Stimulated activated CD4-positive, alpha-beta T cell treated with anti-CD3 and anti-CD28 coated beads, Interleukin-15, amount 100 ng/mL, for 24 hours (primary cell): ENCODE measurements at places on chromosomes 5 and 9.

DNA sequence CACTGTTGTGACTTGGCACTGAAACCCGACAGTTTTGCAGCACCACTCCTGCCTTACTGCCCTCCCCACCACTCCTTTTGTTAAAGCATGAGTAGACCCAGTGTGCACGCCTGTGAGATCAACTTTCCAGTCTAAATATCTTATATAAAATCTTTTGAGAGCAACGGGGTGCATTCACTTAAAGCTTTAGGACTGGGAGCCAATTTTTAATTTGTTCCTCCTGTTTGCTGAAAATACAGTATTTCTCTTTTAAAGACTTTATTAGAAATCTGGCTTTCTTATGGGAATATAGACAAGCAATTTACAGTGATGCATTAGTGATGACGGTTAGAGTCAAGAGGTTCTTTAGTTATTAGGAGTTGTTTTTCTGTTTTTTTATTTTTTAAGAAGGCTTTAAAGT is 397.5 kb downstream of the TMEM167A start:
- no peak for DNase-seq

DNA sequence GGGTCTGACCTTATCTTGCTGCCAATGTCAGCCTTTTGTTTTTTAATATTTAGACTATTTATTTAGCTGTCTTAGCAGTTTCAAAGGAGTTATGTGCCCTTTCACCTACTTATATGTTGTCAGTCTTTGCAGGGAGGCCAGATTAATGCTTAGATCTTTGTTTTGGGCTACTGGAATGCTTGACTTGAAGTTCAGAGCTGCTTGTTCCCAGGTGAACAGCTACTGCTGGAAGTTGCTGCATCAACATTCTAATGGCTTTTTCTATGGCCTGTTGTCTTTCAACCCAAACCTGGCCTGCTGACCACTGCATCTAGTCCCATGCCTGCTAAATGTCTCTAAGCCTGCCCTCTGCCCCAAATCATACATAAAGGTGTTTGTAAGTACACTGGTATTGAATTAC is 3.0 kb downstream of the SLC22A5 start:
- DNase-seq, result no peak

GRCh38 chr5:109146591-109146990 is 263.2 kb downstream of the PJA2 start:
- DNase-seq, result no peak

- DNase-seq, result no peak
Measured at GRCh38 chr5:91864962-91865361, 481.8 kb upstream of the ARRDC3 start.

GRCh38 chr5:166624573-166624972 is 1666.9 kb upstream of the WWC1 start:
- DNase-seq, result no peak

DNA sequence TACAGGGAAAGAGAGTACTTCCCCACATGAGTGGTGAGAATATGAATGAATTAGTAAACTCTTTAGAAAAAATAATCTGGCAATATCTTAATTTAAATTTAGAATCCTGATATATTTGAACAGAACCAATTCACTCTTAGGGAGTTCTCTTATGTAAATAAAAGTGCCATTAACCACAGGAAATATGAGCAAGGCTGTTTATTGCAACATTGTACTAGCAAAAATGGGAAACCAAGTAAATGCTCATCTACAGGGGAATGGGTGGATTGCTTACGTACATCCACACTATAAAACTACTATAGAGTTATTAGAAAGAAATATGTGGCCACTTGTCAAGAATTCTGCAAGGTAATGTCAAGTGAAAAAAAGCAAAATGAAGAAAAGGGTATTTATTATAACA is 274.5 kb downstream of the TLE1 start:
- DNase-seq, result no peak

- DNase-seq, result no peak
Measured at GRCh38 chr9:83511051-83511450, 27.1 kb downstream of the FRMD3 start.

DNA sequence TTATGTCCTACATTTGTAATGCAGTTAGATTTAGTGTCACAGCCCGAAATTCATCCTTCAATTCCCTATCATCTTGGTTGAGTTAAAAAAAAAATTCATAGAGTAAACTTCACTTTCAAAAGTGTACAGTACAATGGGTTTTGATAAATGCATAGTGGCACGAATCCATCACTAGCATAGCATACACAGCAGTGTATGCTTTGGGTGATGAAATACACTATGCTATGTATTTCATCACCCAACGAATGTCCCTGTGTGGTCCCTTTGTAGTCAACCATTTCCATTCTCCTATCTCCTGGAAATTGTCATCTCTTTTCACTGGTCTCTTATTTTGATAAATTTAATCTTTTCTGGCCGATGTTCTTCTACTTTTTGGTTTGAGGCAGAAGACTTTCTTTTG is 129.4 kb upstream of the BASP1 start:
- no peak for DNase-seq

- DNase-seq, result no peak
Measured at GRCh38 chr9:98347642-98348041, 92.2 kb upstream of the TBC1D2 start.
